Activated CD8-positive, alpha-beta memory T cell treated with anti-CD3 and anti-CD28 coated beads, Interleukin-2, amount 50 U/mL, for 4 hours (primary cell): ENCODE measurements at places on chromosomes 11 and 22.
A peak's percentile ranks its signal among the peaks of the same experiment; 100 is the strongest.

- DNase-seq = no peak
Observed at GRCh38 chr11:133929401-133930052, 27.2 kb downstream of the IGSF9B start.

GRCh38 chr22:22748297-22748743, 103.9 kb downstream of the GGTLC2 start:
- peak; percentile 35 for DNase-seq

DNA sequence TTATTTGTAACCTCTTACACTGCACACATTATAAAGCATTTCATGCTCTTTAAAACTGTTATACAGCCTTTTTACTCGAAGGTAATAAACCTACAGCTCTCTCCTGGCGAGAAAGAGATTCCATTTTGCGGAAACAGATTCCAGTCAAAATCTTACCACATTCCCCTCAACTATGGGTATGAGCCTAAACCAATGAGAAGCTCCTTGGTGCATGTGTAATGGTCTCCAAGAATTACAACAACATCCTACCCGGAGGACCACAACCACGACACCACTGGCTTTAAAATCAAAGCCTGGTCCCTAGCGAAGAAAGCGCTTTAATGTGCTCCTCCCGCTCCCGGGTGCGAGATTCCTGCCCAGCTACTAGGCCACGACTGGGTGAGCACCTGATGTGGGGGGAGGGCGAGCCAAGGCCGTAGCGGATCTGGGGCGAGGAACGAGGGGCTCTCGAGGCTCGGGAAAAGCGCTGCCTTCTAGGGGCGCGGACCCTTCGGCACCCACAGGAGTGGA, 821 bp downstream of the CELF1 start:
- DNase-seq = peak; percentile 35

DNA sequence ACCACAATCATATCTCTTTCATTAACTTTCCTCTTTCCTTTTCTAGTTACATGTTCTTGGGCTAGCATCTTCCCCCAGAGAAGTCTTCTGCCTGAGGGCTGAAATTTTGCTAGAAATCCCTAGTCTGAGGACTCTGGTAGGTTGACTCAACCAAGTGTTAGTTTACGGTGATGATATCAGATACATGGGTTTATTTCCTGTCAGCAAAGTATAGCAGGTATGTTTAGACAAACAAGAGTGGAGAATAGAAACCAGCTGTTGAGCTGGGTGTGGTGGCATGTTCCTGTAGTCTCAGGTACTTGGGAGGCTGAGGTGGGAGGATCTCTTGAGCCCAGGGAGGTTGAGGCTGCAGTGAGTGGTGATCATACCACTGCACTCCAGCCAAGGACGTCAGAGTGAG, 11.2 kb downstream of the FOLR1 start:
- no peak for DNase-seq

- peak; percentile 85 for DNase-seq
Observed at GRCh38 chr11:66694732-66695207, 17.1 kb upstream of the RBM4B start.
